ENCODE measurements at places on chromosomes 2 and 18. TPM values are rescaled to one million over a fixed set of nuclear protein-coding genes. Genes with fewer than 3 reads are reported as not detected.
A peak's percentile ranks its signal among the peaks of the same experiment; 100 is the strongest.

DNA sequence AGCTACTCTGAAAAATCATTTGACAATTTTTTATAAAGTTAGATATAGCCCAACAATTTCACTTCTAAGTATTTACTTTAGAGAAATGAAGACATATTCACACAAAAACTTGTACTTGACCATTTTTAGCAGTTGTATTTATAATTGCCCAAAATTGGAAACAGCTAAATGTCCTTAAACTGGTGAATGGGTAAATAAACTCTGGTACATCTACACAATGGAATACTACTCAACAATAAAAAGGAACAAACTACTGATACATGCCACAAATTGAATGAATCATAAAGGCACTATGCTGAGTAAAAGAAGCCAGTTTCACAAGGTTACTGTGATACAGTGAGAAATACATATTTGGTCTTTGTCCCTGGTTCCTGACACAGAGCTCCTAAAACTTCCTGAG, 32.8 kb upstream of the BBS5 start:
- DNase-seq: no peak

GRCh38 chr18:60018618-60019462, 119.0 kb downstream of the PMAIP1 start:
- no peak for DNase-seq

DNA sequence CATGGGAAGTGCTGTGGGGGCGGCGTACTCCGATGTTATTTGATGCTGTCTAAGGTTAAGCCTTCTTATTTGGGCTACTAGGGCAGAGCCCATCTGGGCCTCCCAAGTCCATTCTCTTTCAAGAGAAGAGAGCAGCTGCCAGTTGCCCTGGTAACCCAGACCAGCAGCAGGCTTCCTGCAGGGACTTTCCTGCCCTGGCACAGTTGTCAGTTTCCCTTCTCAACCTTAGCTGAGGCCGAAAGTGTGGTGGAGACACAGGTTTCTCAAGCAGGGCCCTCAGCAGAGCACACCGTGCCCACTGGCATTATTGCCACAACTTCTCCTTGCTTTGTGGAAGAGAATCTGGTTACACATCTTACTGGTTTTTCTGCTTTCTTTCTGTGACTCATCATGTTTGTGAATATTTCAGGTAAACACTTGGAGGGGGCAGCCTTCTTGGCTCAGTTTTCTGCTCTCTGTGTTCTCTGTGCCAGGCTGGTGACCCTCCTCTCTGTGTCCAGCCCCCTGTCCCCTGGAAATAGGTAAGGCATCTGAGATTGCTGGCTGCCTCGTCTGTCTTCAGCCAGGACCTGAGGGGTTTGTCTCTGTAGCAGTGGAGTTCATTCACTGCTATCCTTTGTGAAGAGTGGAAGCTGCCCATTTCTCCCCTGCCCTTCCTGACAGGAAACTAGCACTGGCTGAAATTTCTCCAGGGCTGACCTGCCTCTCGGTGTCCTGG, 111.0 kb downstream of the B3GNT2 start:
- peak; percentile 50 for DNase-seq

GRCh38 chr2:159497847-159498246, 118.5 kb downstream of the BAZ2B start:
- DNase-seq: no peak

Gene MOGAT1
- total RNA-seq: not detected

- DNase-seq: no peak
These were observed 876.2 kb upstream of the POU3F3 start for GRCh38 chr2:103977668-103978067.

DNA sequence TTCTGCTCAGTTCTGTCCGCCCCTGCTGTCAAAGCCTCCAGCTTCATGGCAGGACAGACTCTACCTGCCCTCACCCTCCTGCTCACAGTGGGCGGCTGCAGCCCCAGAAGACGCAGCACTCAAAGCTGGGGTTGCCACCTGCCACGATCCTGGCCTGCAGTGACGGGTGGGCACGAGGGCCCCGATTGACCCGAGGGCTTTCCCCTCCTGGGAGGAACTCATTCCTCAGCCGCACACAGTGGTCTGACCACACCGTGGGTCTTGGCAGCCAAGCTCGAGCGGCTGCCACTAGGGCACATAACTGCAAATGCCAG, 47.1 kb downstream of the HS6ST1 start:
- DNase-seq: no peak

All from transverse colon (tissue), 4 donors.